Activated CD8-positive, alpha-beta memory T cell treated with anti-CD3 and anti-CD28 coated beads, Interleukin-2, amount 50 U/mL, for 4 hours (primary cell): ENCODE measurements at places on chromosomes 2 and 18.
A peak's percentile ranks its signal among the peaks of the same experiment; 100 is the strongest.

DNA sequence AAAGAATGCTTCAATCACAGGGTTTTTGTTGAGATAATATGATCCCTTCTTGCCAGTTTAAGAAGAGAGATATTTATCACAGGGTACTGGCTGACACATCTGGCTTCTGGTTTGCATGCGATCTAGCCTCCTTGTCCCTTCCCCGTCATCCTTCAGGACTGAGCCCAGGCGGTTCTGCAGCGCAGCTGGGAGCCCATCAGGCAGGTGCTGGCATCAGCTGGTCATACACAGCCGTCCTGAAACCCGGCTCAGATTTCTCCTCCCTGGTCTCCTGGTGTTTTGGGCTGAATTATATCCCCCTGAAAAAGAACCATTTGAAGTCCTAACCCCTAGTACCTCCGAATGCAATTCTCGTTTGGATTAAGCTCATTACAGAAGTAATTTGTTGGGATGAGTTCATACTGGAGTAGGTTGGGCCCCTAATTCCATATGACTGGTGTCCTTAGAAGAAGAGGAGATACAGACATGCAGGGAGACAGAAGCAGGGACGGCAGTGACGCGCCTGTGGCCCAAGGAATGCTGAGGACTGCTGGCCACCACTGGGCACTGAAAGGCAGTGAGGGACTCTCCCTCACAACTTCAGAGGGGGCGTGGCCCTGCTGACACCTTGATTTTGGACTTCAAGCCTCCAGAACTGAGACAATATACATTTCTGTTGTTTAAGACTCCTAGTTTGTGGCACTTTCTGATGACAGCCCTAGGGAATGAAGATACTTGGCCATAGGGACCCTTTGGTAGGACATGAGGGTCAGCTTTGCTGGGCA, 83.9 kb upstream of the ODC1 start:
- no peak for DNase-seq

DNA sequence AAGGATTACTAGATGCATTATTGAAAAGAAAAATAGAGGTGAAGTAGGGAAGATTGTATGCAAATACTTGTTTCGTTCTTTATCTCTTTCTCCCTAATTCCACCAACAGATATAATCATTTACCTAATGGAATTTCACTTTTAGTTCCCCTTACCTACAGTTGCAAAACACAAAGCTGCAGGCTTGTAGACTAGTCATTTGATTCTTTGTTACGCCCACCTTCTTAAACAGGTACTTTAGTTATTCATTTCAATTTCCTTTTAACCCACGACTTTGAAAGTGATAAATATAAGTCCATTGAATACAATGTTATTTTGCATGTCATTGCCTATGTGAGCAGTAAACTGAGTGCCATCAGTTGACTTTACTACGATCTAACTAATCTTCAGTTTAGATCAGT, 3.9 kb upstream of the HRH4 start:
- no peak for DNase-seq

DNA sequence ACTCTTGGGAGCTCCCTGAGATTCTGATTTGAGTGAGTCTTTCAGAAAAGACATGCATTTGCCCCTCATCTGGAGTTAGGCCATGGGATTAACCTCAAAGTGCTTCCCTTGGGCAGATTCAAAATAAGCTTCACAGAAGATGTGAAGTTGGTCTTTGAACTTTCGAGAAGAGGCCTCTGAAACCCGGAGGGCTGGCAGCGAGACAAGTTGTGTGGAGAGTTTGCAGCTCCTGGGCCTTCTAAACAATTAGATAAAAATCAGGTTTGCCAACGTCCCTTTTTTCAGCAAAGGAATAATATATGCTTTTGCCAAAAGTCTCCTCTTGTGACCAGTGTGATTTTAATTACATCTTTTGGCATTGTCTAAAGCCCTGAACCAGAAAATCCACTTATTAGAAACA, 489.7 kb downstream of the SOX11 start:
- no peak for DNase-seq

DNA sequence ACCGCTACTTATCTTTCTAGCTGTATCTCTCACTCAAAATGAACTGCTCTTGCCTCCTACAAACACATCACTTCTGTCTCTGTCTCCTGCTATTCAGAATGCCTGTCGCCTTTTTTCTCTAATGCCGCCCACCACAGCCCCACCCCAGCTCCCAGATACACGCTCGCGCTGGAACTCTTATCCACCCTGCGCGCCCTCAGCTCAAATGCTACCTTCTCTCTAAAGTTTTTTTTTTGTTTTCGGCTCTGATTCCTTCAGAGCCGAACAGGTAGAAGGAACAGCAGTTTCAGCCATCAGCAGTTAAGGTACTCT, 3.9 kb upstream of the SOS1 start:
- peak; percentile 29 for DNase-seq

GRCh38 chr2:147829106-147829505, 15.7 kb upstream of the ACVR2A start:
- DNase-seq, result no peak

- DNase-seq, result no peak
These were observed 54.7 kb downstream of the INO80D start for GRCh38 chr2:206031162-206031784.

DNA sequence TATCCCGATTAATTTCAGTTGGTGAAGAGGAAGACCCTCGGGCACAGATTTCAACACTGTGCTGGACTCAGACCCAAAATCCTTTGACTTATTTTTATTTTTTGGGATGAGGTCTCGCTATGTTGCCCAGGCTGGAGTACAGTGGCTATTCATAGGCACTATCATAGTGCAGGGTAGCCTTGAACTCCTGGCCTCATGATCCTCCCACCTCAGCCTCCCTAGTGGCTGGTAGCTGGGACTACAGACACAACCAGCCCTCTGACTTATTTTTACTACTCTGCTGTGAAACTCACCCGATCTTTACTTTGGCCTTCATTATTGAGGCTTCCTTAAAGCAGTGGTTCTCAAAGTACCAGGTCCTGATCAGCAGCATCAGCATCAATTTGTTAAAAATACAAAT, 18.2 kb upstream of the ADAM17 start:
- DNase-seq, result no peak

DNA sequence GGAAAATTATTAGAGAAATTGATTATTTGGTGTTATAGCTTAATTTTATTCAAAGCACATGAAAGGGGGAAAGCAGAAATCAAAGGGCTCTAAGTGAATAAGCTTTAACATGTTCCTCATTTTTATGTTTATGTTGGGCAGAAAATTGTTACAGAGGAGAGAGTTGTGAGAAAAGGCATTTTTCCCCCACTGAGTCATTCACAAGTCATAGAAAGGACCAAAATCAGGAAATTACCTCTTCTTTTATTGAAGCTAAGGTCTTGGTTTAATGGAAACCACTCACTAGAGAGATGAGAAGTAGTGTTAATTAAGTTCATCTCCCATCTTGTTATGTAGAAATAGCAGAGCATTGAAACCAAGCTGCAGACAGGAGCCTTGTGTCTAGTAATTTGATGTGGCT, 175.3 kb upstream of the THUMPD2 start:
- DNase-seq, result no peak

DNA sequence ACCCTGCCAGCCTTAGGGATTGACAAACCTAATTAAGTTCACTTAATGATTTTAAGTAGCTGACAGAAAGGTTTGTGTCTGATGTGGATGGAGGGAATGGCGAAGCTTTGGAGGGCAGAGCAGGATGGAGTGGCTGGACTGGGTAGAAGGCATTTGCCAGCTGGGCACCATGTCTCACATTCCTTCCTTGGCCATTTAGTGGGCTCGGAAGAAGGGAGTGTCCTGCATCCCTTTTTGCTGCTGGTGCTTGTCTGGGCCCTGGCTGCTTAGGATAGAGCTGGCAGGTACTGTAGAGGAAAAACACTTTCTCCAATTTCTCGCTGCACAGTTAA, 166.7 kb downstream of the CLIP4 start:
- DNase-seq, result no peak

DNA sequence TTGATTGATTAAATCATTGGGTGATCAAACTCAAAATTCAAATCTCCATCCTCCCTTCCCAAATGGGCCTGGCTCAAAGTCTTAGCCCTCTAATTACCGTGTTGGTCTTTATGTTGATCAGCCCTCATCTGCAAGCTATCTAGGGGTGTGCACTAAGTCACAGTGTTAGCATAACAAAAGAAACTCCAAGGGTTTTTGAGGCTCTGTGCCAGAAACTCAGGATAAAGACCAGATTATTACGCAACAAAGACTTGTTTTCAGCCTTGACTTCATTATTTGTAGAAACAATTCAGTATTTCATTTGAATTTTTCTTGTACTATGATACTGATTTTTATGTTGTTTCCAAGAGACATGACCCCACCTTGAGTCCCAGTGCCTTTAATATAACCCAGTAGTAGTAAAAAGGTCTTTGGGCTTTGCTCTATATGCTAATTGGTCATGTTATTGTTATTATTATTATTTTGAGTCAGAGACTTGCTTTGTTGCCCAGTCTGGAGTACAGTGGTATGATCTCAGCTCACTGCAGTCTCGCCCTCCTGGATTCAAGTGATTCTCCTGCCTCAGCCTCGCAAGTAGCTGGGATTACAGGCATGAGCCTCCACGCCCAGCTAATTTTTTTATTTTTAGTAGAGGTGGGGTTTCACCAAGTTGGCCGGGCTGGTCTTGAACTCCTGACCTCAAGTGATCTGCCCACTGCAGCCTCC, 13.9 kb downstream of the PSMD14 start:
- no peak for DNase-seq

GRCh38 chr2:238160206-238161129, 1.7 kb downstream of the ERFE start:
- no peak for DNase-seq

- DNase-seq, result no peak
These were observed 51.3 kb downstream of the LIPG start for GRCh38 chr18:49613141-49613640.

GRCh38 chr2:167692191-167692590, 555.2 kb downstream of the STK39 start:
- no peak for DNase-seq

DNA sequence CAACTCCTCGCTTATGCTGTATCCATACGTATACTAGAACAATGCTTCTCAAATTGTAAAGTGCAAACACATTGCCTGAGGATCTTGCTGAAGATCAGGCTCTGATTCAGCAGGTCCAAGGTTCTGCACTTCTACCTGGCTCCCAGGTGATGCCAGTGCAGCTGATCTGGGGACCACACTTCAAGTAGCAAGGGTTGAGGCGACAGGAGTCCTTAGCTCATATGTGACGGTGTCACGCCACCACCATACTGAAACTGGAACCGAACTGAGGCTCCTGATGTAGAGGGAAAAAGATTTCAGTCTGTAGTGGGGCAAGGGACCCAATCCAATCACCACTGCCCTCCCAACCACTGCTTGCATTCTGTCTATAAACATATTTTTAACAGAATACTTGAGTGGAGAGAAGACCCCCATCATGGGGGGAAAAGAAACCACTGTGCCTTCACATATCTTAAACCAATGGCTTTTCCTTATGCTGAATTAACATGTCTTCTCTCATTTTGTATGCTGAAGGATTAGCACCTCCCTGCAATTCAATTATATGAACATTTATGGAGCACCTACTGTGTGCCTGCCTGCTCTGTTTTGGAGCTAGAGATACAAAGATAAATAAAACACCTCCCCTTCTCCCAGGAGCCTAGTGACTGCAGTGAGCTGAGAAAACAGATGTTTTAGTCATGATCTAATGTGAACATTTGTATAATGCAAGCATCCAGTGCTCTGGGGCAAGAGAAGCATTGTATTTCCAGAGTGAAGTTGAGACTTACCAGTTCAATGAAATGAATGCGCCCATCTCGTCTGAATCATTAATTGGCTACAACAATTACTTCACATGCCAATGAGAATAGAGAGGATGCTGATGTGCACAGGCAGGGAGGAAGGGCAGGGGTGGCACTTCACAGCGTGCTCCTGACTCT, 6.6 kb upstream of the ASAP2 start:
- no peak for DNase-seq

DNA sequence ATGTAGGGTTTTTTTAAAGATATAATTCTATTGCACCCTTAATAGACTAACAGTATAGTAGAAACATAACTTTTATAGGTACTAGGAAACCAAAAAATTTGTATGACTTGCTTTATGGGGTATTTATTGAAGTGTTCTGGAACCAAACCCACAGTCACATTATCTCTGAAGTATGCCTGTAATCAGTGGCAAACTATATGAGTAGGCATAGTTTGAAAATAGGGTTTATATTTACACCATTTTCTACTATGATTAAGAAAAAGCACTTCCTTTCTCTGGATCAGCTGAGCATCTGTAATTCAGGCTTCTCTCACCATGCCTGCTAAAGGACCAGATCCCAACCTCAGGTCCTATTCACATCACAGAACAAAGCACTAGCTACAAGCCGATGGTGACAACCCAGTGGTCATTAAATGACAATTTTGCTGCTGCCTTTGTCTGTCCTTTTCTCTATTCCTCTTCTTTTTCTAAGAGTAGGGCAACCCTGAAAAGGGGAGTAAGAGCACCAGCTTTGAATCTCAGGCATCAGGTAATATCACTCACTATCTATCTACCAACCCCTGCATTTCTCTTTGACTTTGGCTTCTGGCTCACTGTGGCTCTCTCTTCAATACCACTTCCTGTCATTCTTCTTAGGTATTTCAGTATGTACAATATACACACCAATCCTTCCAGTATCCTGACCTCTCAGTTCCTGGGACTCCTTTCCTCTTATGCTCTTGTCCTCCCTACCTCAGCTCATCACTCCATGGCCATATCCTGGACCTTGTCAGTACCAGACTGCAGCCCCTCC, 14.4 kb downstream of the NEMP2 start:
- no peak for DNase-seq

DNA sequence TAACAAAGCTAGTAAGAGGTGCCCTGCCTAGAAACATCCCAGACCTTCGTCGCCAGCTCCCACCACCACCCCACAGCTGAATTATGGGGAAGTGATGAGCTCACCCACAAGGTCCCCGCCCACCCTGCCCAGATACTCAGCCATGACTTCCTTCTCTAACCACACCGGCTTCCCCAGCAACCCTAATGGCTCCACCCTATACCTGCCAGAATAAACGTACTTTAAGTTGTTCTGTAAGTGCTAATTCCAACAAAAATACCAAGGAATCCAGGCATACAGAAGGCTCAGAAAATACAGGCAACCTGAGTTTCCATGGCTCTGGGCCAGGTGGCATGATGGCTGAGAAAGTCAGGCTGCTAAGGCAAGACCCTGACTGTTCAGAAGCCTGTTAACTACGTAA, 39.1 kb downstream of the TMEM163 start:
- DNase-seq, result peak; percentile 42

DNA sequence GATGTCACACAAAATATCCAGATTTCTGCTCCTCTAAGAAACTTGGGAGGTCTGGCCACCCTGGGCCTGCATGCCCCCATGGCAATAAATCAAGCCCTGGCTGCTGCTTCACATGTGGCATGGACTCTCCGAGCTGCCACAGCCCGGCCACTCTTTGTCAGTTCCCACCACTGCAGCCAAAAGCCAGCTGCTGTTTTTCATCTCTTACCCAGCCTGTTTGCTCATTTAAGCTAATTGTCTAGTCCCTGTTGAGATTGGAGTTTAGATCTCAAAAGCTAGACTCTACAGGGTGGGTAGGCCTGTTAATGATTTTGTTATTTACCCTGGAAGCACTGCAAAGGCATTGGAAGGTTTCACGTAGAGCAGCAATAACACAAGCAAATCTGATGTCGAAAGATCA, 20.9 kb upstream of the ANXA4 start:
- DNase-seq, result no peak
